GM12878 (cell line): ENCODE measurements at places on chromosomes 4 and X.

DNA sequence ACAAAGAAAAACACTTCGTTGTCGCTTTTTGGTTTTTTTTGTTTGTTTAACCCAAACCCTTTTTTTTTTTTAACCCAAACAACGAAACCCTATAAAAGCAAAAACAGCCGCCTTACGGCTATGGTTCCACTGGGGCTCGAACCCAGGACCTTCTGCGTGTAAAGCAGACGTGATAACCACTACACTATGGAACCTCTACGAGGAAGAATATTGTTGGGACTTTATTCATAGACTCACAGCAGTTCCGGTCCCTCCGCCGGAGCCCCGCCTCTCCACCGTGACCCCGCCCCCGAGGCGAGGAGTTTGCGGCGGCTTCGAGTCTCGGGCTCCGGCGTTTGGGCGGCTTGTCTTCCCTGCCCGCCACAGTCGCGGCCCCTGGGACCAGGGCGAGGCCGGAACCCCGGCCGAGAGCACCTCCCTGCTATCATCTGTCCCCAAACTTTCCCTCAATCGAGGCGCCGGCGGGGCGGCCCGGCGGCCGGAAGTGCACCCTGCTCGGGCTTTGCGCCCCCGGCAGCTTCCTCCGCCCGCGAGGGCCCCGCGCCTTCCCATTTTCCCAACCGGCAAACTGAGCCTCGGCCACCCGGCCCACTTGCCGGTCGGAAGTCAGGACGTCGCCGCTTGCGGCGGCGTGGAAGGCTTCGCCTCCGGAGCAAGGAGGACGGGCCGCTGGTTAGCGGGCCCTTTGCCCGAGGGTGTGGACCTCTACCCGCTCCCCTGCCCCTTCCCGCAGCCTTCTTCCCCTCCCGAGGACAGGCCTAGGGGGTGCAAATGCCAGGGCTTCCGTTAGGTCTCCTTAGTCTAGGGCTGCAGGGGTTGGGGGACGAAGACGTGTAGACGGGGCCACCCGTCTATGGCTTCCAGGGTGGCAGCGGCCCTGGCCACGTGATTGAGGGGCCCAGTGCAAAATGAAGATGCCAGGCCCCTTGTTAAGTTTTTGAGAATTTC lies 3.2 kb upstream of the RS1 start:
- peak; percentile 64 for DNase-seq

GRCh38 chrX:150365990-150366911 lies 3.1 kb downstream of the MAMLD1 start:
- no peak for DNase-seq

- DNase-seq = no peak
These were observed 4.7 kb downstream of the PDE6B start for GRCh38 chr4:629915-630641.

- DNase-seq = no peak
These were observed 1.2 kb downstream of the SLC2A9 start for GRCh38 chr4:10020106-10020505.

DNA sequence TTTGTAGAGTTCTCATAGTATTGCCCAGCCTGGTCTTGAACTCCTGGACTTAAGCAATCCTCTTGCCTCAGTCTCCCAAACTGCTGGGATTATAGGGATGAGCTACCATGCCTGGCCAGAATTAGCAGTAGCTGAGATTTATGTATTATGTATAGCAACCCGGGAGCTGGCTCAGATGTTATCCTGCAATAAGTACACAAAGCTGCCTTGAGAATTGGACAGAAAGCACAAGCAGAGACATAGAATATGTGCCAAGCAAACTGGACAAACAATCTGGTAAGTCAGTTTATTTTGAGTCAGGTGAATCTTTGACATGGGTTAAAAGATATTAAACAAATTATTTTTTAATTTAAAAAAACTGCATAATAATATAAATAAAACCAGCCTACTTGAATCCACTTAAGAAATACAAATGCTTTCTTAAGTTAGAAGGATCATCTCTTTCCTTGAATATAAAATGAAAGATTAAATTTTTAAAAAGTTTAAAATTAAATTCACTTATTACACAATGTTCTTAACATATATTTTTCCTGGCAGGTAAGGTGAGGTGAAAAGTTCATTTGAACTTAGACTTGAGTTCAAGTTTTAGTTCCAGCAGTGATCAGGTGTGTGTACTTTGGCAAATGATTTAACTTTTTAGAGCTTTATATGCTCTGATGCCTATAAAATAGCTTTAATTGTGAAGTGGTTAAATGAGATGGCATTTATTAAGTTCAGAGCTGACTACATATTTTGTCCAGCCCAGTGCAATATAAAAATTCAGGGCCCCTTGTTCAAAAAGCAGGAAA lies 87.8 kb upstream of the ACSL1 start:
- no peak for DNase-seq

DNA sequence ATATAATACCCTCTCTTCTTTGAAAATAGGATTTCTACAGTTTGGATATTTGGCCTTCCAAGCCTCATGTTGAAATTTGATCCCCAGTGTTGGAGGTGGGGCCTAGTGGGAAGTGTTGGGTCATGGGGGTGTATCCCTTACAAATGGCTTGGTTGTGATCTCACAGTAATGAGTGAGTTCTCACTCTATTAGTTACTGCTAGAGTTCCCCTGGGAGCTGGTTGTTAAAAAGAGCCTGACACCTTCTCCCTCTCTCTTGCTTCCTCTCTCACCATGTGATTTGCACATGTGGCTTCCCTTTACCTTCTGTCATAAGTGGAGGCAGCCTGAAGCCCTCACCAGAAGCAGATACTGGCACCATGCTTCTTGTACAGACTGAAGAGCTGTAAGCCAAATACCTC lies 73.9 kb downstream of the HDAC8 start:
- peak; percentile 12 for DNase-seq

DNA sequence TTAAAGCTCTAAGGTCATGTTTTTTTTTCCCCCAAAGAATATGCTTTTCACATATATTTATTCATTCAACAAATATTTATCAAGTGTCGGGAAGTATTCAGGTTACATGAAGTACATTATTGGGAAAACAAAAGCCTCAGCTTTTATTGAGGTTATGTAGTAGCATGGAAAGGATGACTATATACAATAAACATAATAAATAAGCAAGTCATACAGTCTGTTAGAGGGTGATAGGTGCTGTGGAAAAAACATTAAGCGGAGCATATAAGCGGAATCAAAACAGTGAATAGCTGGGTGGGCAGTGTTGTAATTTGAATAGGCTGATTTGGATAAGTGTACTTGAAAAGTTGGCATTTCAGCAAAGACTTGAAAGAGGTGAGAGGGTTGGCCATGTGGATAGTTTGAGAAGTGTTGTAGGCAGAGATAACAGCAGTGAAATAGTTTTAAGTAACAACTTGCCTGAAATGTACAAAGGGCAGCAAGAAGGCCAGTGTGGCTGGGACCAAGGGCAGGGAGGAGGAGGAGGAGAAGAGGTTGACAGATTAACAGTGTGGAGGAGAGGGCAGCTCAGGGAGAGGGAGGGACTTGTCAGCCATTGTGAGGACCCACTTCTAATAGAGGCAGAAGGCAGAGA lies 558.7 kb downstream of the SPRY1 start:
- no peak for DNase-seq

DNA sequence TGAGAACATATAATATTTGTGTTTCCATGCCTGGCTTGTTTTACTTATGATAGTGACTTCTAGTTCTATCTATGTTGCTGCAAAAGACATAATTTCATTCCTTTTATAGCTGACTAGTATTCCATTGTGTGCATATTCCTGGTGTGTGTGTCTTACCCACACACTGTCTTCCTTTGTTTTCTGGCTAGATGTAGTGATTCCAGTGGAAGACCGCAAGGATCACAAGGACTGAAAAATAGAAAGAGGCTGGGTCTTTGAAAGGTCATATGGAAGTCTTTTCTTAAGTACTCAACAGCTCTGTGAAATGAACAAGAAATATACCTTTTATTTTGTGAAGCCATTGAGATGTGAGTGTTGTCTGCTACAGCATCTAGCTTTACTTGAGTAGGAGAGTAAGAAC lies 29.4 kb upstream of the TAB3 start:
- no peak for DNase-seq

- no peak for DNase-seq
These were observed 2.2 kb upstream of the UGT2B4 start for GRCh38 chr4:69497886-69498395.

DNA sequence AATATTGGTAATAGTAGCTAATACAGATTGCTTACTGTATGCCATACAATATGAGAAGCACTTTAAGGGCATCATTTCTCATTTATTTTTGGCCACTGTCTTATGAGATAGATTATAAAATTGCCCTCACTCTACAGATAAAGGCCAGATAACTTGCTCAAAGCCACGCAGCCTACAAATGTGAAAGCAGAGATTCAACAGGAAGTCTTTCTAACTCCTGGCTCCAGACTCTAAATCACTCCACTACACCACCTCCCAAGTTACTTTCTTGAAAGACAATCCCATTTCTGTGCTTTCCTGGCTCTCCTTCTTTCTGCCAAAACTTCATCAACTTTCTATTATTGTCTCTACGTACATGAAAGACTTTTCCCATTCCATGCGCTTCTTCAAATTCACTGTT lies 194.7 kb downstream of the FBXO8 start:
- no peak for DNase-seq

DNA sequence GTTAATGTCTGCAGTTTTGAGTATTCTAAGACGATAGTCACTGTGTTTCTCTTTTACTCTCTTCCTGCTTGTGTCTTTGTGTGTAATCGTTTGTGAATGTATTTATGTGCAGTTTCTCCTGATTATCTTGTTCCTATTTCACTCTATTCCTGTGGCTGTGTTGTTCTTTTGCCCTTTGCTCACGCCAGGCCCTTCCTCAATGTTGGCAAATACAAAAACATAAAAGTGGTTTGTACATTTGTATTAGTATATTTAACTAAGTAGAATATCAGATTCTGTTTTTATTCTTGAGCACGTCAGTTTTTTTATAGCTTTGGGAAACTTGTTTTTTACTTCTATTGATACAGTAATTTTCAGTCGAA lies 107.6 kb upstream of the BMPR1B start:
- DNase-seq = no peak

- no peak for DNase-seq
These were observed 197.2 kb upstream of the ITM2A start for GRCh38 chrX:79564362-79564761.

- DNase-seq = no peak
These were observed 7.8 kb downstream of the FGA start for GRCh38 chr4:154582723-154583122.

- no peak for DNase-seq
These were observed 65.0 kb downstream of the MAPK10 start for GRCh38 chr4:86294883-86295282.

DNA sequence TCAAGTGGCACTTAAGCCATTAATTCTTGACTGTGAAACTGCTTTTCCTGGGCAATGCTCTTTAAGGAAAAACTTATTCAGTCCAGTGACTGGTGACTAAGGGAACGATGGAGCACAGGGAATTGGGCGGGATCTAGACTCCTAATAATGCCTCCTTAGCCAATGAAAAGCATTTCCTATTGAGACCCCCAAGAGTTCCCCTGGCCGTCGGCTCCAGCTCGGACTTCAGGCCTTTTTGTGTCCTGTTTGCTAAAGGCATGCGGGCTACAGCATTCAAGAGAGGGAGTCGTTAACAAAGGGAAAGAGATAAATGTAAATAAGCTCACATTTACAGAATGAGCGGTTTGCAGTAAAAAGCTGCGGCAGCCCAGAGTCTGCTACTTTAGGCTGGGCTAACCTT lies at the start of gene LPAR4:
Gene LPAR4, plus strand, starts transcription at position 232 of the 400 bp plus-strand sequence. CDS start 7,150 bp downstream, outside the sequence.
- DNase-seq = no peak

- DNase-seq = no peak
These were observed 28.3 kb downstream of the LANCL3 start for GRCh38 chrX:37599729-37600128.

DNA sequence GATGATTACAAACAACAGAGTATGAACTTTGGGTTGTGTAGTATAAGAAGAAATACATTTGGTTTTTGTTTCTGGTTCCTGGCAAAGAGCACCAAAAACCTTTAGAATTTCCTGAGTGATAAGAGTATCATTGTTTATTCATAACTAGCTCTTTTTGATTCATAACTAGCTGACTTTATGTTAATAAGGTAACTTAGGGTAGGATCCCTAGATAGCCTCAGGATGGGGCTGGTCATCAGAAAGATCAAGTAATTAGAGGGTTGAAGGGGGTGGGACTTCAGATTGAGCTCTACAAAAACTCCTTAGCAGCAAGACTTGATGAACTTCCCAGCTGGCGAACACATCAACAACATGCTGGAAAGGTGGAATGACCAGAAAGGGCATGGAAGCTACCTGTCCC lies 166.5 kb downstream of the SCFD2 start:
- no peak for DNase-seq

GRCh38 chr4:82642331-82642730 lies 80.5 kb upstream of the TMEM150C start:
- no peak for DNase-seq

- no peak for DNase-seq
These were observed 993.6 kb downstream of the ADGRL3 start for GRCh38 chr4:62193761-62194160.

DNA sequence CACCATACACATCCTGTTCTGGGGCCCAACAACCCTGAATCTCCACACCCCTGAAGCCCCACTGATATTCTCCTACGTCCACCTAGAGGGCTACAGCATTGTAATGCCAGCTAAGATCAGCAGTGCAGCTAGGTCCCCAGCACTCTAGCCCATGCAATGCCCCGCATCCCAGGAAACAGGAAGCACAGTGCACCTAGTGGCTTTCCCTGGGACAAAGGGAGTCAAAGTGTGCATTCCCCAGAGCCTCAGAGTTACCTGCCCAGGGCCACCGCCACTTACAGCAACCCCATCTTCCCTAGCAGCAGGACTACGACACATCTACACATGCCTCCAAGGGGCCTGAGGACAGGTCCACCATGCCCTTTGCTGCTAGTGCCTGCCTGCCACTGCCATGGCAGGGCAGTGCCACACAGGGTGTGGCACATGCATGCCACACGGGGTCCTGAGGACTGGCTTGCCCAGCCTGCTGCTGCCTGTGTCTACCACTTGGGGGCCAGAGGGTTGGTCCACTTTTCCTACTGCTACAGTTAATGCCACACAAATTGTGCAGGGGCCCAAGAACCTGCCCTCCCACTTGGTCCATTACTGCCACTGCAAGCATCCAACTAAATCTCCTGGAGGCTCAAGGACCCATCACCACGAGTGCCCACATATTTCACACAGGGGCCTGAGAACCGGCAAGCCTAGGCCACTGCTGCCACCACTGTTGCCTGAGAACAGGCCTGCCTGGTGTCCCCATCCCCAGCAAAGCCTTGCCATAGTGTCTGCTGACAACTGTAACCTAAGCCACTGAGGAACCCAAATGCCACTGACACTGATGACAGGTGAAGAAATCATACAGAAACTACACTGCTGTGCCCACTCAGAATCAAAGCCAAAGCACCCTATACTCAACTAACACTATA lies 23.7 kb downstream of the TLR6 start:
- DNase-seq = no peak

DNA sequence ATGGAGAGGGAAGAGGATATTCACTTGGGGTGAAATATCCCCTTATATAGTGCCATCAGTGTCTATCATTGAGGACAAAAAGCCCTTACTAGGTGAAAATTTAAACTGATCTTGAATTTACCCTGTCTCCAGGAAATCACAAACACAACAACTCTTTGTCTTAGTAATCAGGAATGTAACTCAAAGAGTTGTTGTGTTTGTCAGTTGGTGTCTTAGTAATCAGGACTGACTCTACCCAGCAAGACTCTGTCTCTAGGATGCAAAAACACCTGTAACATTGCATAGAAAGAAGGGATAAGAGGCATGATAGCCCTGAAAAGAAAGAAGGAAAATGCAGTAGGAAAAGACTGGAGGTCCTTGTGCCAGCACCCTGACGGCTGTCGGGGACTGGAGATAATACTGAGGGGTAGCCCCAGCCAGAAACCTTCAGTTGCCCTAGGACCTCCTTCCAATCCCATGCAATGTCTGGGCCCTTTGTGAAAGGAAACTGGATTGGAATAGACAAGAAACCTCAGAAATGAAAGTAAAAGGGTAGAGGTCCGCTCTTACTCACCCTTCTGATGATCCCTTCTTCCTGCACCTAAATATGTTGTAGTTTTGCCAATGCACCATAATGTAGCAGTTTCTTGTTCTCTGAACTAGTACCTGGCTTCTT lies 45.3 kb downstream of the HMGB2 start:
- no peak for DNase-seq
